ENCODE measurements at places on chromosomes 3 and 15.

- DNase-seq: no peak
These were observed 10.0 kb upstream of the GRAMD1C start for GRCh38 chr3:113828600-113828999.

- DNase-seq: no peak
These were observed 27.3 kb downstream of the STT3B start for GRCh38 chr3:31559872-31560534.

DNA sequence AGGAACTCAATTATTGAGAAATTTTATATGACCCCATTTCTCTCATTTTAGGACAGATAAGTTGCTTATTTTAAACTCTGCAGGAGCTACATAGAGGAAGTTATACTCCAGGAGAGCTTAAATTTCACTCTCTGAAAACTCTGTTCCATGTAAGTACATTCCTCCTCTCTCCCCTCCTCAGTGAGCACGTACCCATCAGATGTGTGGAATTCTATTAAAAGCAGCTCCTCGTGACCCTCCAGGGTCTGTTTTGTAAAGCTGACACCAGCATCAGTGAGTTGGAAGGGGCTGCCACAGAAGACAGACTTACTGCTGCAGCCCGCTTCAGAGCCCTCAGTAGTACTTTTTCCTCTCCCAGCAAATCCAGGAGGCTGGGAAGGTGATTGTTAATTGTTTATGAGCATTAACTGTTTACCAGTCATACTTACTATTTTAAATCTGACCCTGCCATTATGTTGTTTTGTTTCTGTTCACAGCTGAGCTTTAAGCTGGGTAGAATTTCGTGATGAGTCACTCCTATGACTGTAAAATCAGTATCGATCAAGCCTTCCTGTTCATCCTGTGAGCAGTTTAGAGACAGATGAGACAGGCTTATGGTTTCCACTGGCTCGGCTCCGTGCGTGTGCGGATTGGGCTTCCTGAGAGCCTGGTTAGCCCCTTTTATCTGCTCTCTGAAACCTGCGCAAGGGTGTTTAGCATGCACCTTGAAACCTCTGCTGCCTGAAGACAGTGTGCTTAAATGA lies 20.4 kb downstream of the IGF1R start:
- no peak for DNase-seq

DNA sequence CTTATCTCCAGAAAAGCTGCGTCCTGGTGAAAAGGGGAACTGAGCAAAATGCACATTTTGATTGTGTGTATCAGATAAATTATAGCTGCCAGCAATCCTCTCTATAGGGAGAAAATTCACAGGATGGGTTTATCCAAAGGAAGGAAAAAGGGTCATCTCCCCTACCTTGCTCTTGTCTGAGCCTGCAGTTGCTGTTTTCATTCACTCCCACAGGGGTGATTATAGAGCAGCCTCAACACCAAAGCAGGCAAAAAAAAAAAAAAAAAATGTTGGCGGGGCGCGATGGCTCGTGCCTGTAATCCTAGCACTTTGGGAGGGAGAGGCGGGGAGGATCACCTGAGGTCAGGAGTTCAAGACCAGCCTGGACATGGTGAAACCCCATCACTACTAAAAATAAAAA lies 333.7 kb downstream of the ROBO2 start:
- DNase-seq: no peak

DNA sequence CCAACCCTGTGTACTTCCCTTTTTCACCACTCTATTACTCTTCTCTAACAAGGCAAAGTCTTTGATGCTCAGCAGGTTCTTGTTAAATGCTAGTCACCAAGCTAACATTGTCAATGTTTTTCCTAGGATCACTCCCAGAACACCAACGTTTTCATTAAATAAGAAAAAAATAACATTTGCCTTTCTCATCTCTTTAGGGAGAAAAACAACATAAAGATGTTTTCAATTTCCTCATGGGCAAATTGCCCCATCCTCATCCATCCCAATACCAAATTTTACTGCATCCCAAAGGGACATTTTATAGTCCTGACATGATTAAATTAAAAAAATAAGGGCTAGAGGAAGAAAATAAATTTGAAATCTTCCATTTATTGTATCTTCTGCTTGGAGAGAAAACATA lies 106.5 kb downstream of the SUCNR1 start:
- DNase-seq: no peak

DNA sequence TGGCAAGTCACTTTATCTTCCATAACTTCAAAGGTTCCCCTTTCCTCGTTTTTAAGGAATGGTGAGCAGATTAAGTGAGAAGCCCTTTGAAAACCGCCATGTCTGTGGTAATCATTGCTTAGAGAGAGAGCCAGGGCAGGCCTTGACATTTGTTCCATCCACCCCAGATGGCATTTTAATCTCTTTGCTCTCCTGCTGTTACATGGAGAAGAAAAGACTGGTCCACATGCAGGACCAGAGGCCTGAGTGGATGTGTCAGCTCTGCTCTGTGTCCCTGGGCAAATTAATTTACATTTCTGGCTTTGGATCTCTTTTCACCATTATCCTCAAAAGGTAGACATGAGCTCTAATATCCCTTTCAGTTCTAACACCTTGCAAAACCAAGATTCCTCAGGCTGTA lies 157.3 kb upstream of the LPP start:
- no peak for DNase-seq

- DNase-seq: no peak
These were observed 27.4 kb downstream of the SRGAP3 start for GRCh38 chr3:9222049-9222448.

- DNase-seq: no peak
These were observed 10.0 kb downstream of the TMEM62 start for GRCh38 chr15:43143203-43143941.

DNA sequence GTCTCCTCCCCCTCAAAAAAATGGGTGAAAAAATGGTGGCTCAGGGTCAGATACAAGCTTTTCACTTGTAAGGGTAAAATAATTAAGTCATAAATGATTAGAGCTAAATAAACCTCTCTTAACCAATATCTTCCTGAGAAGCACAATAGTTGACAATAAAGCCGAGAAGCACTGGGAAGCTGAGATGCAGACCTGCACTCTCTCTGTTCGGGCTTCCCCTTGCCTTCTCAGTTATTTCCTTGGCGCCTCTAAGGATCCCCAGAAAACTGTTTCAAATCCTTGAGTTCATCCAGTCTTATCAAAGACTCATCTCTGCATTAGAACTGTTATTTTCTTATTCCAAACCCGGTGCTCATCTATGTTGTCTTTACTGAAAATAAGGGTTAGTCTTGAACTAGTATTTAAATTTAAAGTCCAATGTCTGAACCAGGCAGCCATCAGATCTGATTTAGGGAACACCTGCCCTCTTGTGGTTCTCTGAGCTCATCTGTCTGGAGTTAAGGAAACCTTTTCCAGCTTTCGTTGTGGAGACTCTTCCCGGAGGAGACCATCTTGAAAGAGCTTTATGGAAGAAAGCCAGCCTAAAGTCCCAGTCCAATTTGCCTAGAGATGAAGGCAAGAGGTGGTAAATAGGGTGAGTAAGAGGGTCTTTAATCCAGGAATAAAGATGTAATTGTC lies 256.4 kb upstream of the MCTP2 start:
- no peak for DNase-seq

- no peak for DNase-seq
These were observed at the start of gene CD96 for GRCh38 chr3:111541911-111542483. Gene CD96 (plus strand): TSS chr3:111542197. CDS start chr3:111542249, 52 bp downstream.

DNA sequence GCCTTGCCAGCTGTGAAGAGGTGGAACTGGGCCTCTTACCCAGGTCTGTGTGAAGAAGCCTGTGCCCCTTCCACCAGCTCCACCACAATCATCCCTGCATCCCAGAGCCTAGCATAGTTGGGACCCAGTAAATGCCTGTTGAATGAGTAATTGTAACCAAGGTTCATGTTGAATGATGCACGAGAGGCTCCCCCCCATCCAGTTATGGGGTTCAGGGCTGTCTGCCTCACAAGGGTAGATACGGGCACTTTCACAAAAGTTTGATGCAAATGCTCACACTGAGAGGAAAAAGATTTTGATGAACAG lies 29.5 kb upstream of the TSEN2 start:
- DNase-seq: no peak

DNA sequence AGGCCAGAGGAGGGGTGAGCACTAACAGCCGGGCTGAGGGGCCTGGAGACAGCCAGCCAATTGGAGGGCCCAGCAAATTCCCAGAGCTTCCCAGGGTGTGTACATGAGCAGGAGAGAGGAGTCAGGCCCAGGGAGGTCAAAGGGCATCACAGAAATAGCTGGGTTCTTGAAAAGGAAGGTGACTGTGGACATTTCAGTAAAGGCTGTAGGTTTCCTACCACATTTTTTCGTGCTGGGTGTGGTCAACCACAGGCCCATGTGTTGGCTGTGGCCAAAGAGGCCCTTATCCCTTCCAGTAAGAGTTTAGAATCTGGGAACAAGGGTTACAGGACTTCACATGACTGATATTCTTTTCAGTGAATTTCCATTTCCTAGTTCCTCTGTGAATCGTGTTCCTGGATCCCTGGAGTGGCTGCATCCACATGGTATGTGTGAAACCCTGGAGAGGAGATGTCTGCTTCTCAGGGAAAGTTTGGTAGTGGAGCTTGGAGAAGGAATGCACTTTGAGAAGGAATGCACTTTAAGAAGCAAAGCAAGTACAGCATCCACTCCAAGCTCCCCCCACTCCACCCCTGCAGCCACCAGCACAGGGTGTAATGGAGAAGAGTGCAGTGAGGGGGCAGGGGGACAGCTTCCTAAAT lies 73.2 kb upstream of the HEG1 start:
- DNase-seq: no peak

- DNase-seq: peak; percentile 64
These were observed 723.9 kb upstream of the ALCAM start for GRCh38 chr3:104642827-104643226.

DNA sequence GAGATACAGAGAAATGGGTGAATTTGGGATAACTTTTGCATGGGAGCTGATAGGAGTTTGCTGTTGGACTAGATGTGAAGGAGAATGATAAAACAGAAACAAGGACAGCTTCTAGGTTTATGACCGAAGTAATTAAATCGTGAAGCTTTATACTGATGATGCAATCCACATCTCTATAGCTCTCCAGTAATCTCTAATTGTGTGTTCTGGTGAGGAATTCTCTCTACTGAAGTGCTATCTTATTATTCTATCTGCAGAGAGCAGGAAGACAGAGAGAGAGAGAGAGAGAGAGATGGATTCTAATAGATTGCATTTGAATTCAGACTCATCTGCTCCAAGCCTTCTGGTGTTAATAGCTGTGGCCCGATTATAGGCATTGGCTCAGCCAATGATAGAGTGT lies 113.5 kb upstream of the FRMD4B start:
- DNase-seq: no peak

DNA sequence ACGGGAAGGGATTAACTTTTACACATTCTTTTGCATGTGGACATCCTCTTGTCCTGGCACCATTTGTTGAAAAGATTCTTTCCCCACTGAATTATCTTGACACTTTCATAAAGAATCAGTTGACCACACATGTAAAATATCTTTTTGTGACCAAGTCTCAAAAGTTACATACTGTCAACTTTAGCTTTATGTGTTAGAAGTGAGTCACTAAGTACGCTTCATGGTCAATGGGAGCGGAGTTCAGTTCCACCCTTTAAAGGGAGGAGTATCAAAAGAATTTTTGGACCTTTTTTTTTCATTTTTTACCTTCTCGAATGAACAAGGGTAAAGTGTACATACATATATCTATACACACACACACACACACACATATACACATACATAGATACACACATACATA lies 35.4 kb downstream of the MAPK6 start:
- no peak for DNase-seq

DNA sequence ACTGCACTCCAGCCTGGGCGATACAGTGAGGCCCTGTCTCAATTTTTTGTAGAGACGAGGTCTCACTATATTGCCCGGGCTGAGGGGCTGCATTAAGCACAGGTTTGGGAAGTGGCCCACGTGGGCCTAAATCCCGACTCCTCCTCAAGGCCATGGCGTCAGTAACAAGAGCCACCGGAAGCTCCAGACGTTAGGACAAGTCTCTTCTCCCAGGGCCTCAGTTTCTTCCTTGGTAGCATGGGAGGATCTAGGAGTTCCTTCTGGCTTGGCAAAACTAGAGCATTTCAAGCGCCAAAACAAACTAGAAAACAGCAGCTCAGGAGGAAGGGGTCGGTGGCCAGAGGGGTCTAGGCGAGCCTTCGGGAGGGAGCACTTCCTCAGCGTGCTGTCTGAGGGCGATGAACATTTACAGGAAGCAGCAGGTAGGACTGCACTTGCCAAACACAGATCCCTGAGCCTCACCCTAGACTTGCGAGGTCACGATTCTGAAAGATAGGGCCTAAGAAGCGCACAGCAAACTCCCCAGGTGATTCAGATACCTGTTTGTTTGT lies 536 bp downstream of the SNAPC5 start:
- no peak for DNase-seq

DNA sequence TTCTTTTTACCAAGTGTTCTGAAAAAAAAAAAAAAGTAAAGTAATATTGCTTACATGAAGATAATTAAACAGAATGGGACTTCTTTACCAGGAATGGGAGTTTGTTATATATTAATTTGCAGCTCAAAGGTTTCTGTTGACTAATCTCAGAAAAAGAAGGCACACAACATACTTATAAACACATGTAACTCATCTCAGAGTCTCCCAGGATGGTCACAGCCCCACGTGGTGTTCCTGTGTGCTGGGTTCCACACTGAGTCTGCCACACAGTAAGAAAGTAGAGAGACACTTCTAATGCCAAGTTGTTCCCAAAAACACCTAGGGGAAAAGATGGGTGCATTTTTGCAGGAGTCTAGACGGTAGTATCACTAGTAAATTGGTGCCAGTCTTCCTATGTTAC lies 116.7 kb upstream of the ICE2 start:
- no peak for DNase-seq

- no peak for DNase-seq
These were observed 47.2 kb downstream of the MEIS2 start for GRCh38 chr15:37053166-37053565.

DNA sequence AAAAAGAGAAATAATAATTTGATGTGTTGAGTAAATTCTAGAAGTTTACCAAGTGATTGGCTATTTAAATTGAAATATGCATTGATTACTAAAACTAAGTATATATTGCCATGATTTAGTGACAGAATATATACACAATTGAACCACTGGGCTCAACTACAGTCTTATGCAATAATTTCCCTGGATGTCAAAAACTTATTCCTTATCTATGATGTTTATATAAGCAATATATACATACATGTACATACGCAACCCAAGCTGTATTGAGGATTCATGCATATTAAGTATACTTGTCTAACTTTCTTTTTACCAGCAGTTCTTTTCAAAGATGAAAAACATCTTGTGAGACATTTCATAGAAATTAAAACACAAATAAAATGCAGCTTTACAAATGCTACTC lies 165.8 kb downstream of the ZIC4 start:
- DNase-seq: no peak

Data from NCI-H446 (cell line).